ENCODE measurements at places on chromosomes 7 and 10.

DNA sequence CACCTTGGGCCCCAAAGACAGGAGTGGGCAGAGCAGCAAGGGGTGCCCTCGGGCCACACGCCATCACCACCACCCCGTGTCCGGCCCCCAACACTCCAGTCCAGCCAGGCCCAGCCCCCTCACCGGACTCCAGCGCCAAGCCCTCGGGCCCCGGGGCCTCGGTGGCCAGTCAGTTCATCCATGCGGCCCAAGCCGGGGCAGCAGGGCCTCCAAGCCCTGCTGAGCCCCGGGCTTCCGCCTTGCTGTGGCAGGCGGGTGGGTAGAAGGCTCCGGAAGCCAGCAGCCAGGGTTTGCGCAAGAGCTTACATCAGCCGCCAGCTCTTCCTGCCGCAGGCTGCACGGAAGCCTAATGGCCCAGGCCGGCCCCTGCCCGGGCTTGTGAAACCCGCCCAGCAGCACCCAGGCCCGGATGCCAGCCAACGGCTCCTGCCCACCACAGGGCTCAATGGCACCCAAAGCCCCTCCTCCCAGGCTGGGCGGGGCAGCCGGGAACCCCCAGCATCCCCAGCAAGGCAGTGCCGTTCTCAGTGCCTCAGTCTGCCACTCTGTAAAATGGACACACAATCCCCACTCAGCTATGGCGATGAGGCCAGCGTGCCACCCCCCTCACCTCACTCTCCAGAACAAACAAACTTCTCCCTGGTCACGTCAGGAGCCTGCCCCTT is 26.5 kb downstream of the TNRC18 start:
- peak; percentile 81 for DNase-seq

DNA sequence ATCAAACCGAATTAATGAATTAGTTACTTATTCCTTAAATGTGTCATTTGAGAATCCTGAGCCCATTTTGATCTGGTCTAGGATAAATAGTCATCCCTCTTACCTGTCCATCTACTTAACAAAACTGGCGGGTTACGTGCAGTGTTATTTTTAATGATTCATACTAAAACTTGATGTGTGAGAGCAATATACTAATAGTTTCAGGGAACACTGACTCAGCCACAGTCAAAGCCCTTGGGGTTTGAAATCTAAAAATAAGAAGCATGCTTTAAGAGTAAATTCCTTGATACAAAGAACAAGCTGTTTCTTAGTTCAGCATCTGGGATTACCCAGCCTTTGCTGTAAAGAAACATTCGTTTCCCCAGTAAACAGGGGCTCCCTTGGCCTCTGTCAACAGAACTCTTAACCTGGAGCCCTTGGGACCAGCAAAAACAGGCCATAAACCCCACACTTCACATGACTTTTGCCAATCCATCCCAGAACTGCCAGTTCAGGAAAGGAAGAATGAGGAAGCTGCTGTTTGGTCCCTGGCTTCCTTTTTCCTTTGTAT is 370.6 kb upstream of the IGFBP3 start:
- no peak for DNase-seq

GRCh38 chr7:71618278-71618677 is 486.3 kb downstream of the GALNT17 start:
- DNase-seq: no peak

GRCh38 chr7:24831240-24831639 is 74.0 kb upstream of the GSDME start:
- DNase-seq: no peak

- DNase-seq: no peak
Observed at GRCh38 chr7:94883616-94884015, 23.8 kb upstream of the PPP1R9A start.

- DNase-seq: no peak
Observed at GRCh38 chr10:51004776-51005175, 69.5 kb upstream of the PRKG1 start.

DNA sequence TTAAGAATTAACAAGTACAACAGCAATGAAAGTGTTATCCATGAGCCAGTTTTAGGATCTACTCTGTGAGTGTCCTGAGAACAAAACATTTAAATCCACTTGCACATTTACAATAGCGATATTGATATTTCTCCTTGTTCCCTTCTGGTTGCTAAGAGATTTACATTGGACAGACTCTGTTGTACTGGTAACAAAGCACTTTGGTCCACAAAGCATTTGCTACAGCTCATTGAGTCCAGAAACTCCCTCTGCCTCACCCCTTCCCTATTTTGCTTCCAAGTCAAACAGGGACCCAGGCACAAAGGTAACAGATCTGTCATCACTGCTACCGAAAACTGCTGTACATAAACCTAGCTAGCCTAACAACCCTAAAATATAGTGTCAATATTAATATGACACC is 2.1 kb downstream of the ANK3 start:
- DNase-seq: no peak

- DNase-seq: no peak
Observed at GRCh38 chr7:67625257-67625737, 628.7 kb downstream of the TYW1 start.

- DNase-seq: no peak
Observed at GRCh38 chr7:107597953-107598352, 17.9 kb downstream of the BCAP29 start.

GRCh38 chr7:94133460-94133859 is 129.3 kb upstream of the BET1 start:
- no peak for DNase-seq

DNA sequence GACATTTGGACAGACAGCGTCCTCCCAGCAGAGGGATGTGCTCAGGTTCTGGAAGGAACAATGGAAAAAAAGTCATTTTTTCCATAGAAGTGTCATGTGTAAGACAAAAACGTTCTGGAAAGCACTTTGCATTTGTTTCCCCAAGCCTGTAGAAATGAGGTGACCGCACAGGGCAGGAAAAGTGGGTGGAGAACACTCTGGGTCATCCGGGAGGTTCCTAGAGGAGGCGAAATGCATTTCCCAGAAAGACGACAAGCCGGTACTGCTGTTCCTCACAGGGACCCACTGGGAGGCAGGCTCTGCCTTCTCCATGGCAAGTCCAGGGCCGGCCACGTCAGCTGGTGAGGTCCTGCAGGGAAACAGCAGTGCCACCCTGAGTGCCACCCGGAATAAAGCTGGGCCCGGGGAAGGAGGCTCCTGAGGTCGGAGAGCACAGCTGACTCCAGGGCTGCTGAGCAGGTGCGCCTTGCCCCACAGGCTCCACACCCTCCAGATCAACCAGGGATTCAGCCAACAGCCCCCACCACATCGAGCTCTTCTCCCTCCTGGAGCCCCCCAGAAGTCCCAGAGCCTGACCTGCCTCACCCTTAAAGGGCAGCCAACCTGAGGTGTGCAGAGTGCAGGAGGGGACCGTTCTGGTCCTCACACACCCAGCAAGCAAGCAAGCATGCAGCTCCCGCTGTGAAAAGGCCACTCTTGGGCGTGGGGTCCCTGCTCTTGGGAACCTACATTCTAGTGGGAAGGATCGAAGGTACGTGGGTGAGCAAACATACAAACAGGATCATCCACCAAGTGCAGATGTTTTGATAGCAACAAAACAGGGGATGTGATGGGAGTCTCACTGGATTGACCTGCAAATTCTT is 28.8 kb upstream of the INPP5A start:
- DNase-seq: no peak

GRCh38 chr7:155796381-155797261 is 15.6 kb downstream of the SHH start:
- DNase-seq: peak; percentile 36

- no peak for DNase-seq
Observed at GRCh38 chr7:141648276-141649114, 53.5 kb downstream of the DENND11 start.

GRCh38 chr7:15081891-15082290 is 179.3 kb upstream of the DGKB start:
- no peak for DNase-seq

GRCh38 chr7:70569335-70569819 is 562.6 kb upstream of the GALNT17 start:
- no peak for DNase-seq

DNA sequence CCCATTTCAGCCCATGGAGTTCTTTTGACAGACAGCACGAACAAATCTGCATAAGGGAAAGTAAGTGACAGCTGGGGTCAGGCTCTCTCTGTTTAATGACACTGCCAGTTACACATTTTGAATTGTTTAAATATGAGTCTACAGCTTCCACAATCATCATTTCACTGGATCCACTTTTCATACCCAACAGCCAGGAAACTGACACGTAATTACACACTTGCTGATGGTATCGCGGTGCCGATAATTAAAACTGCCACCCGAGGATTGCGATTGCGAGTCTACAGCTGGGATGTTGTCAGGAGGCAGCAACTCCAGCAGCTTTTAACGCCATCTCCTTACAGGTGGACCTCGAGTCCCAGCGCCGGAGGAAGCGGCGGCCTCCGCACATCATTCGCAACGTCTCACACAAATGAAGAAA is 230.8 kb upstream of the MGMT start:
- DNase-seq: no peak

DNA sequence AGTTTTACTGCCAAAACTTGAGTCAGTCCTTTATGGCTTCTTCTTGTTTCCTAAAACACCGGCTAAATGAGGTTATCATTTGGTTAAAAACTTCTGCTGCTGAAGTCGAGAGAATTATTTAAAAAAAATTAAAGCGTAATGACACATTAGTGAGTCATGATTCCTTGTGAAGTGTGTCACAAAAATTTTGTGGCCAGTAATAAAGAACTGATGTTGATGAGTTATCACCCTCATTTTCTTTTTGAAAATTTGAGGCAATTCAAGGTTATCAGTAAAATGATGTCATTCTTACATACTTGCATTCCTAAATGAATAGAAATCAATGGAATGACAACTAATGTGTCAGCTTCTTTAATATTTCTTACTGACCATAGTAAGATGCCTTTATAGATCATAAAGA is 427.4 kb downstream of the SORCS3 start:
- DNase-seq: no peak

DNA sequence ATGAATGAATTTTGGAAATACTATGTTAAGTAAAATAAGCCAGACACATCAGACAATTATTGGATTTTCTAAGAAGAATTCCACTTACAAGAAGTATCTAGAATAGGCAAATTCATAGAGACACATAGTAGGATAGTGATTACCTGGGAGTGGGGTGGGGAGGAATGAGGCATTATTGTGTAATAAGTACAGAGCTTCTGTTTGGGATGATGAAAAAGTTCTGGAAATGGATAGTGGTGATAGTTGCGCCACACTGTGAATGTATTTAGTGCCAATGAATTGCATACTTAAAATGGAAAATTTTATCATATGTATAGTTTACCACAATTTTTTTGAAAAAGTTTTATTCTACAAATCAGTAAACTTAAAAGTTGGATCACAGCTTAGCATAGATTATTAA is 297.2 kb upstream of the KAT6B start:
- no peak for DNase-seq

GRCh38 chr10:29881336-29881771 is 178.0 kb downstream of the JCAD start:
- no peak for DNase-seq

GRCh38 chr7:91043924-91044645 is 220.1 kb upstream of the FZD1 start:
- no peak for DNase-seq

DNA sequence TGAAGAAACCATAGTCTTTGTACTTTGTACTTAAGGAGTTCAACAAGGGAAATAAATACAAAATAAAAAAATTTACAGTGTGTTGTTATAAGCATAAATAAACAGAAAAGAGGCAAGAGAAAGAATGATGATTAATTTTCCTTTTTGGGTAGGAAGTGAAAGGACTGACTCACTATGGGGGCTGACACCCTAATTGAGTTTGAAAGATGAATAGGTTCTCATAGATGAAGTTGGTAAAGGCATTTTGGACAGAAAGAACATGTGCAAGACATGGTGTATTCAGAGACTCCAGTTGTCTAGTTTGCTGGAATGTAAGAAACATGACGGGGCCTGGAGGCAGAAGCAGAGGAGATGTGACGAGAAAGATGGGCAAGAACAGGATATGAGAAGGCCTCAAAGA is 83.7 kb downstream of the VPS50 start:
- DNase-seq: no peak

DNA sequence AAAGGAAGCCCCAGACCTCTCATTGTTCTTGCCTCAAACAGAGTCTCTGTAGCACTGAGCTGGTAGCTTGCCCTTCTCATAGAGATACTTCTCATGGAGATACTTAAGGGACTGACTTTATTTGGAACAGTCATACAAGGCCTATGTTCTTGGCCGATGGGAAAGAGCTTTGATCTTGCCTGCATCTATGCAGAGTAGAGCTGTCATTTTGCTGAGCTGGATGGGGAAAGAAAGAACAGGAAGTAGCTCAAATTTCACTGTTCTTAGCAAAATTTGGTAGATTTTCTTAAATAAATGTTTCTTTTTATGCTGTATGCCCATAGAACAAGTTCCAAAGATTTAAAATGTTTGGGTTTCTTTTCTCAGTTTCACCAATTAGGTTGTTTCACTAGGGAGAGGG is 119.3 kb upstream of the SEC61G start:
- DNase-seq: no peak

- no peak for DNase-seq
Observed at GRCh38 chr10:6119962-6120361, 31.1 kb downstream of the RBM17 start.

DNA sequence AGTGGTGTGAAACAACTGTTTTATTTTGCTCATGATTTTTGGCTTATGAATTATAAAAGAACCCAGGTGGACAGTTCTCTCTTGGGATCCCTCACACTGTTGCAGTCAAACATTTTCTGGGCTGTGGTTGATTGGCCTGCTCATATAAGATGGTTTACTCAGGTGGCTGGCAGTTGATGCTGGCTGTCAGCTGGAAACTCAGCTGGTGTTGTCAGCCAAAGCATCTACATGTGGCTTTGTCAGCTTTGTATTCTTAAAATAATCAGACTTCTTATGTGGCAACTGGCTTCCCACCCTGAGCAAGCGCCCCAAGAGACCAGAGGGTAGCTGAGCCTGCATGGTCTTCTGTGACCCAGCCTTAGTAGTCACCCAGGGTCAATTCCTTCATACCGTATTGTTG is 534.7 kb downstream of the NRG3 start:
- DNase-seq: no peak

DNA sequence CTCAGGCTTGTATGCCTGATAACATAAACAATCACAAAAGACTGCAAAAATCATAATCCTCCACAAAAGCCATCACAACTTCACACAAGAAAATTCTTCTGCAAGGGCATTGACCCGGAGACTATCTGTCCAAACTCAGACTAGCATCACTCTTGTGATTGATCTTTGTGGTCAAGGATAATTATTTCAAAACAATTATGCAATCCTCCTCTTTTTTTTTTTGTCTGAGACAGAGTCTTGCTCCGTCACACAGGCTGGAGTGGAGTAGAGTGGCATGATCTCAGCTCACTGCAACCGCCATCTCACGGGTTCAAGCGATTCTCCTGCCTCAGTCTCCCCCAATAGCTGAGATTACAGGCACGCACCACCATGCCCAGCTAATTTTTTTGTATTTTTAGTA is 22.2 kb downstream of the CDNF start:
- DNase-seq: no peak

GRCh38 chr7:27235387-27236311 is 7.0 kb upstream of the EVX1 start:
- DNase-seq: no peak

Data from stimulated activated CD8-positive, alpha-beta memory T cell treated with anti-CD3 and anti-CD28 coated beads, Interleukin-12 subunit alpha, Interleukin-12 subunit beta, amount 100 ng/mL, for 1 hour (primary cell).